ENCODE measurements at places on chromosomes 7 and 10.
A peak's percentile ranks its signal among the peaks of the same experiment; 100 is the strongest.

DNA sequence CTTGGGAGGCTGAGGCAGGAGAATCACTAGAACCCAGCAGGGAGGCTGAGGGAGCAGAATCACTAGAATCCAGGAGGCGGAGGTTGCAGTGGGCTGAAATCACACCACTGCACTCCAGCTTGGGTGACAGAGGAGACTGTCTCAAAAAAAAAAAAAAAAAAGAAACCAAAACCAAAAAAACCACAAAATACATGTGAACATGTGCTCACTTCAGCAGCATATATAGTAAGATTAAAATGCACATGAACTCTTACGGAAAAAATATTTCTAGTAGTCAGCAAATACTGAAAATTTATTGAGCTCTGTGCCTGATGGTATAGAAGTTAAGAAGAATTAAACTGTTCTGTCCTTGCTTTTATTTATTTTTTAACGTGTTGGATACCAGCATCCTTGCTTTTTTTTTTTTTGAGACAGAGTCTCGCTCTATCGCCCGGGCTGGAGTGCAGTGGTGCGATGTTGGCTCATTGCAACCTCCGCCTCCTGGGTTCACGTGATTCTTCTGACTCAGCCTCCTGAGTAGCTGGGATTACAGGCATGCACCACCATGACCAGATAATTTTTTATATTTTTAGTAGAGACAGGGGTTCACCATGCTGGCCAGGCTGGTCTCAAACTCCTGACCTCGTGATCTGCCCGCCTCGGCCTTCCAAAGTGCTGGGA lies 9.6 kb upstream of the ZNF487 start:
- DNase-seq, result no peak

GRCh38 chr7:77734659-77735421 lies 38.6 kb downstream of the RSBN1L start:
- no peak for DNase-seq

- no peak for DNase-seq
These were observed 301.9 kb downstream of the LRMDA start for GRCh38 chr10:75733135-75733890.

DNA sequence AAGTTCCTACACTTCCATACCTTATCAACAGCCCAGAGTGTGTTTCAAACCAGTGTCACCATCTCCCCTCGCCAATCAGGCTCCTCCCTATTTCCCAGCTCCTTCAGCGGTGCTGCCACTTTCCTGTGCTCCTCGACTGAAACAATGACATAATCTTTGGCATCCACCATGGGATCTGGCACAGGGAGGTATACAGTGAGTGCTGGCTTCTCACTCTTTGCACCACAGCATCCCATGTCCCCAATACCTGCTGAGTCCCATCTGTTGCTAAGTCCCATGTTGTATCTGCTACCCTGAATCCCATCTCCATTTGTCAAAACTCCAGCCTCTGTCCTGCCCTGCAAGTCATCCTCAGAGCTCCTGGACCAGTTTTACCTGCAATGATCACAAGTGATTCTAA lies 15.4 kb downstream of the PAXIP1 start:
- DNase-seq, result no peak

DNA sequence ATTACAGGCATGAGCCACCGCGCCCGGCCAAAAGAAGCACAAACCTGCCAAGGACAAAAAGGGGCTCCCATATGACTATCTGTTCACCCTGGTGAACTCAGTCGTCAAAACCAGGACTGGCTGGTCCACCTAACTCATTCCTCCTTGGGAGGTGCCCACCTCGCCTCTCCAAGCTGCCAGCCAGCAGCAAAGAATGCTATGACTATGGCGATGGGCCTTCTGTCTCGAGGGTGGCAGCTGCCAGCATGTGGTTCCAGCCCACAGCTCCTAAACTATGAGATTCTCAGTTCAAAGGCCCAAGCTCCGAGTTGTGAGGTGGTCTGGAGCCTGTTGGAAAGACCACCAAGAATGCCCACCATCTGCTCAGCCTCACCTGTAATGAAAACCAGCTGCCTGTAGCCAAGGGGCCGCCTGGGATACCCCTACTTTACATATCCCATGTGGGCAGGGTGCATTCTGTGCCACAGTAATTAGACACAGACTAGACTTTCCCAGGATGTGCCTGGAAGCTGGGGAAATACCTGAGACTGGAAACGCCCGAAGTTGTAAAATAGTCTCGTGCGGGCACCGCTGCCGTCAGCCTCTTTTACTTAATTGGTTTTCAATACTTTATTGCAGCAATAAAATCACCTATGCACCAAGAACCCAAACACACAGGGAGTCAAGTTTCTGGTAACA lies 71.1 kb downstream of the ZRANB1 start:
- no peak for DNase-seq

DNA sequence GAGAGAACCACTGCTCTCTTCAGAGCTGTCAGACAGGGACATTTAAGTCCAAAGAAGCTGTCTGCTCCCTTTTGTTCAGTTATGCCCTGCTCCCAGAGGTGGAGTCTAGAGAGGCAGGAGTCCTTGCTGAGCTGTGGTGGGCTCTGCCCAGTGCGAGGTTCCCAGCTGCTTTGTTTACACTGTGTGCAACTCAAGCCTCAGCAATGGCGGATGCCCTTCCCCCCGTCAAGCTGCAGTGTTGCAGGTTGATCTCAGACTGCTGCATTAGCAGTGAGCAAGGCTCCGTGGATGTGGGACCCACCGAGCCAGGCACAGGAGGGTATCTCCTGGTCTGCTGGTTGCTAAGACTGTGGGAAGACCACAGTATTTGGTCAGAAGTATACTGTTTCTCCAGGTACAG lies 438.9 kb downstream of the ARL4A start:
- DNase-seq, result no peak

- DNase-seq, result no peak
These were observed 682.5 kb downstream of the LRMDA start for GRCh38 chr10:76113952-76114351.

DNA sequence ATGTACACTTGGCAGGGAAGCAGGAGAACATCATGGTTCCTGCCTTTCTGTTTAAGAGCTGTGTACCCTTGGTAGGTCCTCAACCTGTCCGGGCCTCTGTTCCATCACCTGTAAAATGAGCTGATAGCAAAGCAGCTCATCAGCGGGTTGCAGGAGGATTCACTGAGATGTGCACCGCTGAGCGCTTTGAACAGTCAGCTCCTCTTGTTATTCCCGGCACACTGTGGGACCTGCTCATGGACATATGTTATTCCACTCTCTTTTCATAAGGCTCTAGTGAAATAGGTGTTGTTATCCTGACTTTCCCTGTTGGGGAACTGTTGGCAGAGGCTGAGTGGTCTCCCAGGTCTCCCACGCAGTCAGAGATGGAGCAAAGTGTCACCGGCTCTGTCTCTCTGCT lies 497.5 kb upstream of the ZMIZ1 start:
- DNase-seq, result no peak

GRCh38 chr10:83945982-83946718 lies 193.2 kb upstream of the GHITM start:
- DNase-seq, result no peak

GRCh38 chr7:121541457-121541856 lies 145.3 kb upstream of the FAM3C start:
- DNase-seq, result no peak

DNA sequence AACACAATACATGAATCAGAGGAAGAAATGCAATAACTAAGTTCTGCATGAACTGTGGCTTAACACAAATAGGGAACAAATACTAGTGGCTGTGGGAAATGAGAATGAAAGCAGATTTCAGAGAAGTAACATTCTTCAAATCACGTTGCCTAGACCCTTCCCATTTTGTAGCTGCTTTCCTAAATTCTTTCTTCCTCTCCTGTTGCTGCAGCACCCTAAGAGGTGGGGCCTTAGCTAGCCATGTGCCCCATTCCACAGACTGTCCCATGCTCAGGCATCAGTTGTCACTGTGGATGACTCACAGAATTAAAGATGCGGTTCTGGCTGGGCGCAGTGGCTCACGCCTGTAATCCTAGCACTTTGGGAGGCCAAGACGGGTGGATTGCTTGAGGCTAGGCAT lies 704.7 kb upstream of the C7orf33 start:
- DNase-seq, result no peak

- no peak for DNase-seq
These were observed 69.0 kb upstream of the IL6 start for GRCh38 chr7:22658031-22658430.

- no peak for DNase-seq
These were observed 104.9 kb downstream of the CREB5 start for GRCh38 chr7:28517206-28517605.

GRCh38 chr7:16528520-16528919 lies 1.9 kb downstream of the LRRC72 start:
- no peak for DNase-seq

GRCh38 chr10:48614481-48615390 lies 9.9 kb upstream of the ARHGAP22 start:
- DNase-seq, result no peak

GRCh38 chr10:88865281-88865876 lies 13.7 kb upstream of the ANKRD22 start:
- DNase-seq, result peak; percentile 26

DNA sequence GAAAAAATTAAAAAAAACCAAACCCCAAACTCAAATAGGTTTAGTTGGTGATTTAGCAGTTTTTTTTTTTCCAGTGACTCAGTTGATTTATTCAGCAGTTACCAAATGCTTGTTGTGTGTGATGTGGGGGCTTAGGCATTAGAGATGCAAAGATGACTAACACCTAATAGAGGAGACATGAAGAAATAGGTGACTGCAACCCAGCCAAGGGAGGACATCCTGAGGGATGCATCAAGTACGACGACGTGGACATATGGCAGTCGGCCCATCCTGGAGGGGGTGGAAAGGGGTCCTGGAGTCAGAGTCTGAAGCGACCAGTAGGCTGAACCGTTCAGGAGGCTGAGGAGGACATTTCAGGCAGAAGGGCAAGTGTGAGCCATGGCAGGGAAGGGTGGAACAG lies 35.5 kb downstream of the LRMDA start:
- no peak for DNase-seq

GRCh38 chr7:80895056-80895455 lies 23.8 kb downstream of the SEMA3C start:
- DNase-seq, result no peak
